Activated gamma-delta T cell treated with anti-CD3 and anti-CD28 coated beads, Interleukin-2, amount 50 U/mL, for 16 hours (primary cell): ENCODE measurements at places on chromosomes 6 and 20.

GRCh38 chr6:142929751-142930358, 15.1 kb downstream of the HIVEP2 start:
- DNase-seq = no peak

- DNase-seq = no peak
Observed at GRCh38 chr6:158916617-158917016, 83.4 kb downstream of the RSPH3 start.

DNA sequence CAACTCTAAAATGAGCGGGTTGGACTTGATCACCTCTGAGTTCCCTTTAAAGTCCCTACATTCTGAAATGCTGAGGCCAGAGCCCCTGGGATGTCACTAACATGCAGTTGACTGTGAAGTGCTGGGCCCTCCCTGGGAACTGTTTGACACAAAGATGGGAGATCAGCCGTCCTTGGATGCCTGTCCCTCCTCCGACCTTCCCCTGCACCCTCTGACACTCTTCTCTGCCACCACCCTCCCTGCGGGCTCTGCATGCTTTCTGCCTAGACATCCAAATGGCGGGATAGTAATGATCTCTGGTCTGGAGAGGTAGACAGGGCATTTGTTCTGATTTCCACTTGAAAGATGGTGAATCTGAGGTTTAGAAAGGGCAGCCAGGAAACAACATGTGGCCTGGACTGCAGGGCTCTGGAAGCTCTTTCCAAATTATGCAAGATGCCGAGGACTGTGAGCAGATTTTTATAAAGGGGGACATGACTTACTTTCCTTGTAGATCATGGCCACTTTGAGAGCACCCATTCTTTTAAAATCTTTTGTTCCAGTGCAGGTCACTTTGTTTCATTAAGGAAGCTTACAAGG, 113.2 kb downstream of the ZDHHC14 start:
- no peak for DNase-seq

DNA sequence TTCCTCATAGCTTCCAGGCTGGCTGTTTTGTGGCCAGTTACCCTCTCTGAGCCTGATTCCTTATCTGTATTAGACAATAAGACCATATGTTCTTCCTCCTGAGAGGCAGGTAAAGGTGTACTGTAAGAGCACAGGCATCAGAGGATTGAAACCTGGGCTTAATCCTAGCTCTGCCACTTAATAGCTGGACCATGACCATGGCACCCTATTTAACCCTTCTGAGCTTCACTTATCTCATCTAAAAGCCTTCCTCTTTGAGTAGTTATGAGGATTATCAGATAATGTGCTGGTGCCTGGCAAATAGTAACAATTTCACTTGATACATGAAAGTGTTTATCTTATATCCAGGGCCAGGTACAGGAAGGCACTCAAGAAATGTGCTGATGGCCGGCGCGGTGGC, 34.9 kb downstream of the BCL2L1 start:
- no peak for DNase-seq

DNA sequence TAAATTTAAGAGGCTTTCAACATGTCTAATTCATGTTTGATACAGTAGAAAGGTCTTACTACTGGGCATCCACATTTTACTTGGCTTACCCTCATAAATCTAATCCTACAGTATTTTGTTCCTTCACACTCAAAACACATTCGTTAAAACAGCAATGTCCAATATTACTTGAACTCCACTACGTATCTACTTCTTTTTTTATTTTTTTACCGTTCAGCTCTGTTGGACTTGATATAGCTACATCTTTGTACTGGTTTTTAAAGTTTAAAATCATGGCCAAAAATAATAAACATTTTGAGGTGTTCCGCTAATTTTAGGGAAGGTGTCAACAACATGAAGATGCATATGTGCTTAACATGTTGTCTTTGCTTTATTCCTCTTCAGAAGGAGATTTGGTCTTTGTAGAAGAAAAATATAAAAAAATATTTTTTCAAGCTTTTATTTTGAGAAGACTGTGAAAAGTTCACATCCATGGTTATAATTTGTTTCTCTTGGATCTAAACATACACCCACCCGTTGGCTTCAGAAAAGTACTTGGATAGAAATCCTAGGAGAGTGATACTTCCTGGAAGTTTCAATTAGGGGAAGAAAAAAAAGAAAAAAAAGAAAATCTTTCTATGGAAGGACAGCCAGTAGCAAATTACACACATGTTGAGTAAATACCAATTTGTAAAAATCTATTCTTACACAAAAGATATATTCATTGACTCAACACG, 71.5 kb downstream of the EPB41L2 start:
- no peak for DNase-seq

DNA sequence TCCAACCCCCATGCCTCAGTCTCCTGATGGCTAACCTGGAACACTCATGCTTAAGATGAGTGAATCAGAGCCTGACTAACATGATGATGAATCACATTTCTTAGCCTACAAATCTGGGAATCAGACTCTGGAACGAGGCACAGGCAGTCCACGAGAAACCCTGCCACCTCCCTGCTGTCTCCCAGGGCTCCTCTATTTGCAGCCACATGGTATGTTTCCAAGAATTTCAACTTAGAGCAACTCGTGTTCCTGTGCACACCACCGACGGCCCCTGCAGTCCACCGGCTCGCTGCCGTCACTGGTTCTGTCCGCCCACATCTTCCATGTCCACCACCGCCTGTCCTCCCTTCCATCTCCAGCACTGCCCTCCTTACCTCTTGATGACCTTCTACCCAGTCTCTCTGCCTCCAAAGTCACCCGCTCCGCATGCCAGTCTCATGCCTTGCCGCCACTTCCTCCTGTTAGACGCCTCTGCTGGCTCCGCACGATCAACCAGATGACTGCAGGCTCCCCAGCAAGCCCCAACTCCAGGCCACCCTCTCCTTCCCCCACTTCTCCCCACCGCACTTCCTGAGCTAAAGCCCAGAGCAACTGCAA, 87.6 kb downstream of the AGPAT4 start:
- DNase-seq = no peak

- DNase-seq = no peak
Observed at GRCh38 chr6:44530910-44531234, 143.4 kb downstream of the CDC5L start.

GRCh38 chr6:2129182-2129621, 116.2 kb downstream of the GMDS start:
- DNase-seq = no peak

DNA sequence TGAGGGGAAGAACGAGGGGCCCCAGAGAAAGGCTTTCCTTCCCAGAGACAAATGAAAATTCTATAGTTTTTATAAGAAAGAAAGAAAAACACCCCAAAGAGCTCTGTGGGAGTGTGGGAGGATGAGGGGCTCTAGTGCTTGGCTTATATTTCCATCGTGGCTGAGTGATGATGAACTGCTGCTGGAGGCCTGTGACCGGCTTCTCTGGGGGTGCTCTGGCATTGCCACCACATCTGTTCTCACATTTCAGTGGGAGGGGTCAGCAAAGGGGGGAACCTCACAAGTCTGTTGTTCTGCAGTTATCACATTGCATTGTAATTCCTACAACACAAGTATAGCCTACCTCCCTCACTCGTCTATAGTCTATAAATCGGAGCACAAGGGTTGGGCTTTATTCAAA, 67.6 kb upstream of the BACH2 start:
- no peak for DNase-seq

DNA sequence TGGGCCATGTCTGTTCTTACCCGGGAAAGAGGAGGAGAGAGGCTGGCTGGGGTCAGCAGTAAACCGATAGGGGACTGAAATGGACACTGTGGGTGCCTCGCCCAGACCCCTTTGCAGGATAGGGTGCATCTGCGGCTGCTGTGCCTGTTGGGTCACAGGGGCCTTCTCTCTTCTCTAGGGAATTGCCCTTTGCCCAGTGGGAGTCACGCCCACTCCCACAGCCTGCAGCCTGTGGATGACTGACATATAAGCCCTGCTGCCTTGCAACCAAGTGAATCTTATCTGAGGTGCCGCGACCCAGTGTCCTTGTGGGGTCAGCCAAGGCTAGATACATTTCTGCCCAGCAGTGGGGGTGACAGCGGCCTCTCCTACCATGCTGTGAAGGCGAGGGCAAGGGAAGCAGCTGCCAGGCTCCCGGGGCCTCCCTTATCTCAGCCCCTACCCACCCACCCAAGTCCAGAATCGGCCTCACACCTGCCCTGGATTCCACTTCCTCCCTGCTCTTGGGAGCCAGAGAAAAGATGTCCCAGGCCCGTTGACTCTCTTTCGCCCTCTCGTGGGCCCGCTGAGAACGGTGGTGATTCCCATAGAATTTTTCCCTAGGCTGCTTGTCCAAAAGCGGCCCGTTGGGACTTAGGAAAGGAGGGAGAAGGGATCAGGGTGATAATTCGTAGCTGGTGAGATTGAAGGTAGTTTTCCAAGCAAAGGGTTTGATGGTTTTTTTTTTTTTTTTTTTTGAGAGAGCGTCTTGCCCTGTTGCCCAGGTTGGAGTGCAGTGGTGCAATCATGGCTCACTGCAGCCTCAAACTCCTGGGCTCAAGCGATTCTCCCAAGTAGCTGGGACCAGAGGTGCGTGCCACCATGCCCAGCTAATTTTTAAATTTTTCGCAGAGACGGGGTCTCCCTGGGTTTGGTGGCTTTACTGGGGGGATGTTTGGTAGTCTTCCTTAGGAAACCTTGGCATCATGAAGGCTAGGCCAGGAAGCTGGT, 76.4 kb upstream of the RNF24 start:
- no peak for DNase-seq

GRCh38 chr20:34951252-34951651, 4.4 kb downstream of the GSS start:
- no peak for DNase-seq

GRCh38 chr6:157885876-157886275, 62.8 kb downstream of the SNX9 start:
- no peak for DNase-seq

- no peak for DNase-seq
Observed at GRCh38 chr6:4655196-4656025, 120.8 kb upstream of the CDYL start.

- DNase-seq = no peak
Observed at GRCh38 chr6:14425805-14426204, 308.2 kb downstream of the CD83 start.

DNA sequence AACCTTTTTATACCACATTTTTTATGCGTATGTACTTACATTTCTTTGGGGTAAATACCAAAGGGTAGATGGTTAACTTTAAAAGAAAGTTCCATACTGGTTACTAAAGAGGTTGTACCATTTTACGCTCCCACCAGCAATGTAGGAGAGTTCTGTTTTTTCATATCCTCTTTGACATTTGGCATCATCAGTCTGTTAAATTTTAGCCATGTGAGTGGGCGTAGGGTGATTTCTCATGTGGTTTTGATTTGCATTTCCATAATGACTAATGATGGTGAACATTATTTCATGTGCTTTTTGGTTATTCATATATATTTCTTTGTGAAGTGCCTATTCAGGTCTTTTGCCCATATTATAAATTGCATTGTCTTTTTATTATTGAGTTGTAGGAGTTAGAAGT, 194.2 kb downstream of the PRL start:
- DNase-seq = no peak

GRCh38 chr6:1025821-1026220, 286.1 kb upstream of the FOXQ1 start:
- no peak for DNase-seq

GRCh38 chr6:170030284-170030815, 260.5 kb downstream of the DLL1 start:
- DNase-seq = no peak

- DNase-seq = no peak
Observed at GRCh38 chr6:116385921-116386320, 15.2 kb downstream of the DSE start.

DNA sequence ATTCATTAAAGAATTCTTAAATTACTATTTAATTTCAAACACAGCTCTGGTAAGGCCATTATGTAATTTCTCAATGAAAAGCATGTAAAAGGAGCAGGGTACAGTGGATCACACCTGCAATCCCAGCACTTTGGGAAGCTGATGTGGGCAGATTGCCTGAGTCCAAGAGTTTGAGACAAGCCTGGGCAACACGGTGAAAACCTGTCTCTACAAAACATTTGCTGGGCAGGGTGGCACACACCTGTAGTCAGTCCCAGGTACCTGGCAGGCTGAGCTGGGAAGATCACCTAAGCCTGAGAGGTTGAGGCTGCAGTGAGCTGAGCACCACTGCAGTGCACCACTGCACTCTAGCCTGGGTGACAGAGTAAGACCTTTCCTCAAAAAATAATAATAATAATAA, 37.4 kb downstream of the MDN1 start:
- no peak for DNase-seq

DNA sequence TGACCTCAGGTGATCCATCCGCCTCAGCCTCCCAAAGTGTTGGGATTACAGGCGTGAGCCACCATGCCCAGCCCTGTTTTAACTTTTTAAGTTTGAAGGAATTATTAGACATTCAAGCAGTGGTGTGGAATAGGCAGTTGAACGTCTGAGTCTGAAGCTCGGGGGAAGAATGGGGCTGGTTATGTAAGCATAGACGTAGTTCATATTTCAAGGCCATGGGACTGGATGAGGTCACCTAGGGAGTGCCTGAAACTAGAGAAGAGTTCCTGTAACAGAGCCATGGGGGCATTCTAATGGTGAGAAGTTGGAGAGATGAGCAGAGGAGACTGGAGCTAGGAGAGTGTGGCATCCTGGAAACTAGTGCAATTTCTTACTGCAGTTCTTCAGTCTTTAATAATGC, 6.4 kb downstream of the CDKAL1 start:
- no peak for DNase-seq

GRCh38 chr6:139611327-139612134, 237.1 kb upstream of the CITED2 start:
- DNase-seq = no peak

- no peak for DNase-seq
Observed at GRCh38 chr6:6946206-6947155, 161.3 kb upstream of the RREB1 start.

GRCh38 chr6:90078513-90079289, 184.4 kb downstream of the GJA10 start:
- peak; percentile 16 for DNase-seq

DNA sequence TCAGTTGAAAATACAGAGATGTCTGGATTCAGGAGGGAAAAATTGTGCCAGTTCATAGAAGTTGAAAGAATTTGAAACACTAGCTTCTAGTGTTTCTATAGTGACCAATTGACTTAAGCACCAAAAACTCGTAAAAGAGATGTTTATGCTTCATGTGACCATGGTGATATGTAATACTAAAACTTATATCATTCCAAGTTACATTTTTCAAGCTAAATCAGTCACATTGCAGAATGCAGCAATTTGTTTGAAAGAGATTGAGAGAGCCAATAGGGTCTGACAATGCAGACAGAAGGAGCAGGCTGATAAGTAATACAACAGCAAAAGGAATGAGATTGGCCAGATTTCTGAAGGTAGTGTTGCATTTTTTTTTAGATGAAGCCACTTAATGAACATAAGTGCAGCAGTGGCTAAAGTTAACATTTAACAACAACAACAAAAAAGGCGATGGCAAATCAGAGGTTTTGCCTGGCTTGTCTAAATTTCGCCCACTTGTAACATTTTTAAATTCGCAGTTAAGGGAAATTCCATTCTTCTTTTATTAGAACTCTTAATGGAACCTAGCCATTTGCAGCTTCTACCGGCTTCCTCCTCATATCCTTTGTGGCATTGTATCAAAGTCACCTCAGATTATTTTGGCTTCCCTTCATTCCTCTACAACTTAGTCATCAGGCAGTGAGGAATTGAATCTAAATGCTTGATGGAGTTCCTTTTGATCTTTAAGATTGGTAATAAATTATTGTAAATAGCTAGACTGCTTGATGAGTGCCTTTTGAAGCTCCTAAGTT, 484.0 kb upstream of the SOX4 start:
- no peak for DNase-seq
